Activated naive CD4-positive, alpha-beta T cell treated with anti-CD3 and anti-CD28 coated beads for 36 hours (primary cell): ENCODE measurements at places on chromosomes 4 and X.

GRCh38 chr4:90540536-90540935, 413.3 kb downstream of the CCSER1 start:
- no peak for DNase-seq

GRCh38 chr4:165367040-165367439, 11.8 kb upstream of the CPE start:
- DNase-seq, result no peak

DNA sequence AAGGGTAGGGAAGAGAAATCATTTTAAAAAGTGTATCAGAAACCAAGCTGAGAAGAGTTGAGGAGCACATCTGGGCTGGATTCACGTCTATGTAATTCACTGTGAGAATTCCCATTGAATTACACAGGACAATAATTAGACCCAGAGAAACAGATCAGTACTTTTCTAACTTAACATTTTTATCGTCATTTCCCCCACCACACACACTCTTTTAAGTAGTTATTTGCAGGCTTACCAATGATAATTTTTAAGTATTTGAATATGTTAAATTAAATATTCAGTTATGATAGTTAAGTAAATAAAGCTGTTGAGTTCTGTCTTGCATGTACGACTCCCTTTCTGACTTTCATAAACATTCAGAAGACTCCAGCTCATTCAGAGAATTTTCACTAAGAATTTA, 165.4 kb upstream of the PITX2 start:
- no peak for DNase-seq

DNA sequence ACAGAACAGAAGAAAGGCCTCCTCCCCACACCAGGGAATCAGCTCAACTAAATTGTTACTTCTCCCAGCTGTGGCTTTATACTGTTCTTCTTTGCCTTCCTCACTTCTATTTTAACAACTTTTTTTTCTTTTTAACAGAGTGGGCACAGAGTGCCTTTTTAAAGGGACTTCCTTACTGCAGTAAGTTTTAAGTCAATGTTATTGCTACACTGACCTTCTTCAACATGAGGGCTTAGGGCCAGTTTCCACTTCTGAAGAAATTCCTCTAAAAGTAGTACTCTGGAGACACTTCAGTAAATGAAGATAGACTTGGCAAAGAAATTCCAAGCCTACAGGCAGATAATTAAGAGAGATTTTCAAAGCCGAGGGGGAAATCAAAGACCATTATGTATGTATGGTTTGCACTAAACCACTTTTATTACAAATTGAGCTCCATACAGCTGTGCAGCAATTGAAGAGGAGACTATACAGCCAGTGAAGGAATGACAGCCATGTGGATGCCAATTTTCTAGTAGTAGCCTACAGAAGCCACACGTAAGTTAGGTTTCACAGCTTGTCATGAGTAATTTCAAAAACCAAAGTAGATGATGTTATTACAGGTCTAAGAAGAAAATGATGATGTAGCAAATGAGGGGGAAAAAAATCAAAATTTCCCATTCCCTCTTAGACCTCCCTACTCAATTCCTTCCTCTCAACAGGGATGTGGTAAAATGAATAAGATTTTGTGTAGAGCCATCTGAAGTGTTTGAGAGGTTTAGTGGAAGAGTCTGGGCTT, 36.9 kb upstream of the RASGEF1B start:
- DNase-seq, result no peak

DNA sequence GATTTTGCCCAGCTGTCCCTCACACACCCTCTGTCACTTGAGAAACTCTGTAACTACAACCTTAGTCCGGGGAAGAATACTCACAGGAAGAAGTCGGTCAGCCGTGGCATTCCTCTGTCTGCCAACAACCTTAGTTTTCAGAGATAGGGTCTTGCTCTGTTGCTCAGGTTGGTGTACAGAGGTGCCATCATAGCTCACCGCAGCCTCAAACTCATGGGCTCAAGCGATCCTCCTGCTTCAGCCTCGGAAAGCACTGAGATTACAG, 12.2 kb upstream of the SPCS3 start:
- DNase-seq, result no peak

DNA sequence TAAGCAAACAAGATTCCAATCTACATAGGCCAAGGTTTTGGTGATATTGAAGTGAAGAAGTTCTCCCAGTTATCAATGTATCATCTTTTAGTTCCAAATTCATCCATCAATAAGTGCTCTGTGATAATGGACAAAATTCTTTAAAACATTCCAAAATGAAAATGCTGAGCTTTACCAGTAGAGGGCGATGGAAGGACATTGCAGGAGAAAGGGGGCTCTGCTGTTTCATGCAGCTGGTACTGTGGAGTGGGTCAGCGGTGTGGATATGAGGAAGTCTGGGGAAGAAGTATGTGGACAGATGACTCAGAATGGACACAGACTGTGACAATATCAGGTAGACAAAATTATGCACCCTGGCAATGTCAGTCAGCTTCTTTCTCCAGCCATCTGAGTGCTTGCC, 46.6 kb upstream of the HS6ST2 start:
- no peak for DNase-seq

GRCh38 chr4:140711910-140712309, 44.3 kb downstream of the TBC1D9 start:
- DNase-seq, result no peak

DNA sequence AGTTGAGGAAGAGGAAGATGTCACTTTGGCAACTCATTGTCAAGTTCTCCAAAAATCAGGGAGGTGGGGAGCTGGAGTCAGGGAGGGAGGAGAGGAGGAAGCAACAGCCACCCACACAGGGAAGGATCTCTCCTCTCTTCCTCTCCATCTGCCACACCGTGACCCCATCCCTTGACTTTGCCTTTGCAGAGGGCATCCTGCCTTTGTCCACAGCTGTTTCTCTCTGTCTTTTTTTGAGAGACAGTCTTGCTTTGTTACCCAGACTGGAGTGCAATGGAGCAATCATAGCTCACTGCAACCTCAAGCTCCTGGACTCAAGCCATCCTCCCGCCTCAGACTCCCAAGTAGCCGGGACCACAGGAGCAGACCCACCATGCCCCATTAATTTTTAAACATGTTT, 276.0 kb downstream of the SHOX start:
- DNase-seq, result no peak

- DNase-seq, result no peak
These were observed 319.5 kb upstream of the NOCT start for GRCh38 chr4:138696058-138696457.

GRCh38 chr4:3388471-3389232, 53.1 kb upstream of the HGFAC start:
- DNase-seq, result no peak

GRCh38 chrX:100487795-100488194, 77.7 kb upstream of the PCDH19 start:
- DNase-seq, result no peak

GRCh38 chrX:129762448-129762847, 17.3 kb upstream of the SASH3 start:
- no peak for DNase-seq

GRCh38 chr4:3320361-3321023, 27.7 kb downstream of the RGS12 start:
- DNase-seq, result no peak

GRCh38 chr4:186584912-186585311, 29.5 kb upstream of the MTNR1A start:
- DNase-seq, result no peak

DNA sequence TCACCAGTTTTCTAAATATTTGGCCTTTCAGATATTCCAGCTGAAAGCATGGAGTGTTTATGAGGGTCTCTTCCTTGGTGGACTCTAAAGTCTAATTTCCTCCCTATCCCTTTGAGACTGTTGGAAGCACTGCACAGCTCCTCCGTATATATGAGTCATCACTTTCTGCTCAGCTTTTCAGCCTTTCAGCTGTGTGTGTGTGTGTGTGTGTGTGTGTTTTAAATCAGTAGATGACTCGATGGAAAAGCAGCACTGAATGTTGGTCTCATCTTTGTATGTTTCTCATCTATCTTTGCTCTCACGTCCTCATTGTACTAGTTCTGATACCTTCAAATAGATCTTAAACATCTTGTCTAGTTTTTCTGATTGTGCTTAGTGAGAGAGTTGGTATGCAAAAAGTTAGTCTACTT, 81.6 kb downstream of the ZFX start:
- DNase-seq, result no peak

DNA sequence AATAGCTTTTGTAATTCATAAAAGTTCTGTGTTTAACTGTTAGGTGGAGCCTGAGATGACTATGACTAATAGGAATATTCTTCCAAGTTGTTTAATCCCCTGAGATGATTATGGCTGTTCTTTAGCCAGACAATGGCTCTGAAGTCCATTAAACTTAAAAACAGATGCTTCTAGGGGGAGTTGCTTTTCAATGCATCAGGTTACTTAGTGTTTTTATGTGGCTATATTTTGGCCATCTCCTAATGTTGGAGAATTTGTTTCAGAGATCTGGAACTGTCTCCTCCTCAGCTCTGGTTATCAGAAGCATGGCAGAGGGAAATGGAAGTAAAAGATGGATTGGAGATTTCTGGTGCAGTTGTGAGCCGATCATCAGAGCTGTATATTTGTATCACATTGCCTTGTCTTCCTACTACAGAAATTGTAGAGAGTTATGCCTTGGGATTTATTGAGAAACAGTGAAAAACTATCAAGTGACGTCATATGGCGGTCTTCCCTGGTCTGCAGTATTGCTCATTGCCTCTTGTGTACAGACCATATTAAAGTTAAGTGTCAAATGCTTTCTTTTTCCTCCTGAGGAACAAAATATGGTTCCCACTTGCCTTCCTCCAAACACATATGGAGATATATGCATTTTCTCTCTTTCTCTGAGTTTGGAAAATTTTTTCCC, 29.8 kb downstream of the SGMS2 start:
- no peak for DNase-seq

GRCh38 chrX:14618177-14618965, 89.0 kb downstream of the GLRA2 start:
- DNase-seq, result no peak

DNA sequence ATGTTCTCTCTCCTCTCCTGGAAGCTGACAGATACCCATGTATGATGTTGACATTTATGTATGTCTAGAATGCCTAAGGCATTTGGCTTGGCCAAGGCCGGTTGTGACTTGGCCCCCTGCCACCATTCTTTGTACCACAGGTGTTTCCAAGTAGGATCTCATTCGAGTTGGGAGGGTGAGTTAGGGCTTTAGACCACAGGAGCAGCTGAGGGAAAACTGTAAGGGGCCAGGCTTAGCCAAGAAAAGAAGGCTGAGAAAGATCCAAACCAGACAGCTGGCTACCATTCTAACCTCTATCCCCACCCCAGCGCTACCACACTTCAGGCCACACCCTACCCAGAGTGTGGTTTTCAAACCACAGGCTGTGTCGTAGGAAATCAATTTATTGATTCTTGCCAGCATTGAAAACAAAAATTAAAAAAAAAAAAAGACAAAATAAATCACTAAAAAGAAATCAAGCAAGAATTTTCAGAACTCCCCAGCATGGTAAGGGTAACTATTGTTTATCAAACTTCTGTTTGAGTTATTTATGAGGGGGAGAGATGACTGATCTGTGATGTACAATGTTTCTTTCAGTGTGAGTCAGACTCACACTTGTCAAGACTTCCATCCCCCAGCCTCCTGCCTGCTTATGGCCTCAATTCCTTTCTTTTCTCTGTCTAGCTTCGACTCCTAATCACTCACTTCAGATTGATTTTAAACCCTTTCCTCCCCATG, 9.9 kb downstream of the TMSB4X start:
- peak; percentile 54 for DNase-seq

DNA sequence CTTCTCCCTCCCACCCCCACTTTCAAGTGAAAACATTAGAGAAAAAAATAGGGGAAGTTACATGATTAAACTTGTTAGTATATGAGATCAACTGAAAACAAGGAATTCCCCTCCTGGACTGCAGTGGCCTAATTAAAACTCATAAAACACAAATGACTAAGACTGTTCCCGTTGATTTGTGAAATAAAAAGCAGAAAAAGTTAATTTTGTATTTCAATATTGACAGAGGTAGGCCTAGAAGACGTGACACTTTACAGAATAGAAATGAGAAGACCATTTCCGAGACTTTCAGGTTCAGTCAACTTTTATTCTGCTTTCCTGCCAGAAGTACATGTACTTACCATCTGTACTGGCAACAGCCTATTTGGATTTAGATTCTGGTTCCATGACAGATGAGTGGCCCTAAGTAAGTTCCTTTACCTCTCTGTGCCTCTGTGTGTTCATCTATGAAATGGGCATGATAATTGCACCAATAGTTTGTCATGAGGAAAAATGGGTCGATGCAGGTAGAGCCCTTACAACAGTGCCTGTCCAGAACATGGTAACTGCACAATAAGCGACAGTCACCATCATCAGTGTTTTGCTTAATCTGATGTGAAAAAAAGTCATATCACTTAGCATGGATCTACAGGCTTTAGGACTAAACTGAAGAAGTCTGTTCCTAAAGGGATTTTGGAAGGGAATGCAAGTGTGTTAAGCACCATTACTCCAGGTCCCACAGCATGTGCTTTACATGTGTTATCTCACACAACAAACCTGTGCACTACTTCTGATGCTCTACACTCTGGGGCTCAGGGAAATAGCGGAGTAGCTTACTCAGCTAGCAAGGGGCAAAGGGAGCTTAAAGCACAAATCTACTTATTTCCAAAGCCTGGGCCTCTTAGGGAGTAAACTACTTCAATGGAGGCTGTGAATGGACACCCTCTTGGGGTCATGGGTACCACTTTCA, 562.3 kb upstream of the DIPK2B start:
- no peak for DNase-seq

- no peak for DNase-seq
These were observed 103.6 kb downstream of the GNL3L start for GRCh38 chrX:54633641-54634040.

DNA sequence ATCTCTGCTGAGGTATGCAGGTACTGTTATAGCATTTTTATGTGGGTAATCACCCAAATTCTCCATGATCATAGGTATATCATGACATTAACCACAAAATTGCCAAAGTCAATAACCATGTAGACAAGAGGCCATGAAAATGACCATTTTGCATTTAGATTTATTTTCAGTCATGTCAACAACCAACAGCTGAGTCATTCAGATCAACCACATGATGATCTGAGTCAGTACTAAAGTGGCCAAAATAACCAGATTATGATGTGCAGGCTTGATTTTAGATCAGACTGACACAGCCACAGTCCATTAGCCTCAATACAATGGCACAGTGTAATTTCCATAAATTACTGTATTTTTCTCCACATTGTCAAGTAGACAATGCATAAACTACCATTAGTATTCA, 240.5 kb downstream of the GRIA3 start:
- no peak for DNase-seq

DNA sequence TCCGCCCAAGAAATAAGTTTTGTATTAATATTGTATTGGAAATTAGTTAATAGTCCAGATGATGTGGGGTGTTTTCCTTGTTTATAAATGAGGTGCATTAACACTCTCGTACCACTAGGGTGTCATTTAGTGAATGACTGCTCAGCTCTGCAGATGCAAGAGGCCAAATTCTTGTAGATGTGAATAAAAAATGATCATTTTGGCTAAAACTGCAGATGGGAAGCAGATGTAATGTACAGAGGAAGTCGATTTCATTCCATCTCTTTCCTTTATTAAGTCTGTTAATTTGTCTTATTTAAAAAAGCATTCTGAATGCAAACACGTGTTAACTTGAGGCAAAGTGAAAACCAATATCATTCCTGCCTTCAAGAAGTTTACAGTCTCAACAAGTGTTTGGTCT, 108.1 kb downstream of the DHX15 start:
- no peak for DNase-seq

GRCh38 chrX:31376408-31377022, 304.7 kb upstream of the FTHL17 start:
- DNase-seq, result no peak
